Large intestine (tissue), 12 donors: ENCODE measurements at places on chromosomes 6 and 20.
A peak's percentile ranks its signal among the peaks of the same experiment; 100 is the strongest.

- H3K4me1 ChIP-seq: peaks cover 22% of the 10 kb centered on the region
- DNase-seq: peak; percentile 96
- H3K36me3 ChIP-seq: no peaks in the 10 kb centered on the region
- H3K27ac ChIP-seq: peak overlapping the region; percentile 93
Measured at GRCh38 chr6:37822851-37823682, 3.5 kb downstream of the ZFAND3 start.

DNA sequence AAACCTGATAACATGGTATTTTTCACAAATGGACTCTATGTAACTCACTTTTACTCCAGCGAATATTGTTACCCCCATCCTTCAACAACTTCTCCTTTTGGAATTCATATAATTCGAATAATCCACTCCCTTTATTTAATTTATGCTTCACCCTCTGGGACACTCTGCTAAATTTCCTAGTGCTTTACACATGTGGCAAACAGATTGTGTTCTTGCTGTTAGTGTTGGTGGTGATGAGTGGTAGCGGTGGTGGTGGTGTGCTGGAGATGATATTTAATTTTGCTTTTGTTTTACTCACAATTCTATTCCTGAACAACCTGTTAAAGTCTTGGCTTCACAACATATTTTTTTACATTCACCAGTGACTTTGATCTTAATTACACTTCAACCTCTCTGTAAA, 32.8 kb downstream of the HTR1B start:
- H3K27ac ChIP-seq: no peak overlapping the region
- no peaks in the 10 kb centered on the region for H3K4me1 ChIP-seq
- no peaks in the 10 kb centered on the region for H3K36me3 ChIP-seq
- H3K4me3 ChIP-seq: no peak overlapping the region
- DNase-seq: no peak

- H3K27ac ChIP-seq: no peak overlapping the region
- DNase-seq: no peak
- peaks cover 42% of the 10 kb centered on the region for H3K36me3 ChIP-seq
- H3K4me1 ChIP-seq: peaks cover 38% of the 10 kb centered on the region
- no peaks in the 10 kb centered on the region for H3K27me3 ChIP-seq
Measured at GRCh38 chr20:37377346-37378081, 31.6 kb downstream of the SRC start.

DNA sequence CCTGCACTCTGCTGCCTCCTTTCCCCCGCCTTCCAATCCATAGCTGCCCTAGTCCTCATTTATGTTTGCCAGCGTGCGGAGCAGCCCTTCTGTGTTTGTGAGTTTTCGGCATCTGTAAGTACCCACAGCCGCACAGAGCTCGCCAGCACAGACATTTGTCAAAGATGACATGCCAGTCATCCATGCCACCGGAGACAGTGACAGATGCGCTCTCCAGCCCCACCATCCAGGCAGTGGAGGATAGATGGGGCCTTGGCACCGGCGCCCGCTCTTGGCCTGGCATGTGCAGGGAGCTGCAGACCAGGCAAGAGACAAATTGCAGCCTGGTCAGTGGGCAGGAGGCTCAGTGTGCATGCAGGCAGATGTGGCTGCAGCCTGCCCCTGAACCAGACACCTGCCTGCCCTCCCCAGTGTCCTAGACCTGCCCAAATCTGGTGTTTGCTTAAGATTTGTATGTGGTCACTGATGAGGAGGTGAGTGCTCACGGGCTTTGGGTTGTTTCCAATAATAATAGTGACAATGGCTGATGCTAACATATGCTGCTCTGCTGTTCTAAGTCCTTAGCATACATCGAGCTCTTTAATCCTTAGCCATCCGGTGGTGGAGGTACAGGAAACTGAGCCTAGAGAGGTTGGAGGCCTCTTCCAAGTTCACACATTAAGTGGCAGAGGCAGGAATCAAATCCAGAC, 78.1 kb downstream of the UNC5CL start:
- no peaks in the 10 kb centered on the region for H3K36me3 ChIP-seq
- H3K27me3 ChIP-seq: no peaks in the 10 kb centered on the region
- no peak for DNase-seq
- H3K4me1 ChIP-seq: peaks cover 13% of the 10 kb centered on the region

DNA sequence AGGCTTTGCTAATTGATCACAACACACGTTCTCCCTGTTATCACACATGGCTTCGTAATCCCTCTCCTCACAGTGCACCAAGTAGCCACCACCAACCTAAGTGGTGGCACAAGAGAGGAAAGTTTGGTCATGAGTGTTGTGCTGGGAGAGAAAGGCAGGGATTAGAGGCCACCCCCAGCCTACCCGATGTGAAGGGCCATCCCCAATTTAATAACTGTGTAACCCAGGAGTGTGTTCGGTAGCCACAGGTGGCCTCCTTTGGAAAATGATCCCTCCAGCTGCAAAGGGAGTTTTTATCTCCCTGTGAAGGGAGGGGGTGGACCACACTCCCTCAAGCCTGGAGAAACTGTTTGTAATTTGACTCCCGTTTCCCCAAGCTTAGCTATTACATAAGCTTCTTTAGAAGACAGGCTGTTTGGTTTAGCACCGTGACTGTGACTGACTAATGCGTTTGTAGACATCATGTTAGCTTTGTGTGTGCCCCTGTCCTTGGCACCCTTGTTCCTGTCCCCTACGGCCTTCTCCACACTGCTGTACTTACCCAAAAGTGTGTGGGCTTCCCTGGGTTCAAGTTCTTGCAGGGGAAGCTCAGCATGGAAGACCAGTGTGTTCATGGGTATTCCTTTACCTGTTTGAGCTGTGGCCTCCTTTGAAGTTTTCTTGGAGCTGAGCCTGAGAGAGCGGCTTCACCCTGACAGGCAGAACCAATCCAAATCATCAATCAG, 20.6 kb downstream of the PPP1R16B start:
- H3K4me1 ChIP-seq: no peaks in the 10 kb centered on the region
- H3K36me3 ChIP-seq: no peaks in the 10 kb centered on the region
- no peak overlapping the region for H3K27ac ChIP-seq
- no peak for DNase-seq
- peaks cover 3% of the 10 kb centered on the region for H3K27me3 ChIP-seq

DNA sequence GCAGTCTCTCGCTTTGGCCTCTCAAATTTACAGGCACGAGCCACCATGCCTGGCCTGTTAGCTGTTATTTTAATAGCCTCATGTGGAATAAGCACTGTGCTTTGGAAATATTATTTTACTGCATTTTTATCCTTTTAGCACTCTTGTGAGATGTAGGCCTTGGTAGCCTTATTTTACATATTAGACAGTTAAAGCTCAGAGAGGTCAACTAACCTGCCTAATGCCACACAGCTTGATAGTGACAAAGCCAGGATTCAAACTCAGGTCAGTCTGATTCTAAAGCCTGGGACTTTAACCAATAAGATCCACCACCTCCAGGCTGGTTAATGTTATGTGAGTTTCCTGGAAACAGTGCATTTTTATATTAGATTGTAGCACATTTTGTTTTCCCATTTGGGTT, 9.5 kb downstream of the TNFAIP3 start:
- H3K27me3 ChIP-seq: no peaks in the 10 kb centered on the region
- H3K27ac ChIP-seq: no peak overlapping the region
- H3K4me3 ChIP-seq: no peak overlapping the region
- peaks cover 72% of the 10 kb centered on the region for H3K36me3 ChIP-seq
- no peak for DNase-seq

- peaks cover 6% of the 10 kb centered on the region for H3K4me1 ChIP-seq
- H3K4me3 ChIP-seq: no peak overlapping the region
- no peaks in the 10 kb centered on the region for H3K27me3 ChIP-seq
- DNase-seq: no peak
Measured at GRCh38 chr6:2920671-2921112, 17.6 kb upstream of the SERPINB9 start.

GRCh38 chr6:74735304-74735703, 470.5 kb downstream of the COL12A1 start:
- H3K27ac ChIP-seq: no peak overlapping the region
- peak; percentile 3 for DNase-seq
- no peaks in the 10 kb centered on the region for H3K4me1 ChIP-seq
- H3K36me3 ChIP-seq: no peaks in the 10 kb centered on the region

- no peaks in the 10 kb centered on the region for H3K4me1 ChIP-seq
- H3K36me3 ChIP-seq: no peaks in the 10 kb centered on the region
- H3K4me3 ChIP-seq: no peak overlapping the region
- no peaks in the 10 kb centered on the region for H3K27me3 ChIP-seq
Measured at GRCh38 chr6:24898676-24899075, 37.1 kb downstream of the RIPOR2 start.

- no peaks in the 10 kb centered on the region for H3K4me1 ChIP-seq
- no peak overlapping the region for H3K27ac ChIP-seq
- no peaks in the 10 kb centered on the region for H3K36me3 ChIP-seq
- H3K27me3 ChIP-seq: no peaks in the 10 kb centered on the region
- no peak overlapping the region for H3K4me3 ChIP-seq
Measured at GRCh38 chr6:81731814-81732213, 20.7 kb downstream of the TENT5A start.

DNA sequence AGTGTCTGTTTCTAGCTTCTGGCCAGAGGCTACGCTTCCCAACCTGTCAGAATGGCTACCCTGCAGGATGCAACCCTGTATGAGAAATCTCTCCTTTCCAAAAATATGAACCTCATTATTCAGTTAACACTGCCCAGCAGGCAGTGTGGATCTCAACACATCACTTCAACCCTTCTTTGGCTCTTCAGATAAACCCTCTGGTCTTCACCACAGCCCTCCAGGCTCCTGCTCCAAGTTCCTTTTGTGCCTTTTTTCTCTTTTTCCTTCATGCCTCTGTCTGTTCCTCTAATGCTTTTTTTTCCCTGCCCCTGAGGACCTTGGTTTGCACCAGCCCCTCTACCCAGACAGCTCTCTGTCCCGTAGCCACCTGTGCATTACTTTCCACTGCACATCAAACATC, 207.4 kb downstream of the MYLK4 start:
- H3K4me3 ChIP-seq: no peak overlapping the region
- DNase-seq: no peak
- H3K4me1 ChIP-seq: peaks cover 21% of the 10 kb centered on the region
- no peaks in the 10 kb centered on the region for H3K27me3 ChIP-seq
- peak overlapping the region; percentile 70 for H3K27ac ChIP-seq
- H3K36me3 ChIP-seq: no peaks in the 10 kb centered on the region

- H3K27me3 ChIP-seq: no peaks in the 10 kb centered on the region
- no peaks in the 10 kb centered on the region for H3K36me3 ChIP-seq
- no peak overlapping the region for H3K27ac ChIP-seq
- no peak for DNase-seq
Measured at GRCh38 chr6:35736253-35736894, 458 bp upstream of the ARMC12 start.

DNA sequence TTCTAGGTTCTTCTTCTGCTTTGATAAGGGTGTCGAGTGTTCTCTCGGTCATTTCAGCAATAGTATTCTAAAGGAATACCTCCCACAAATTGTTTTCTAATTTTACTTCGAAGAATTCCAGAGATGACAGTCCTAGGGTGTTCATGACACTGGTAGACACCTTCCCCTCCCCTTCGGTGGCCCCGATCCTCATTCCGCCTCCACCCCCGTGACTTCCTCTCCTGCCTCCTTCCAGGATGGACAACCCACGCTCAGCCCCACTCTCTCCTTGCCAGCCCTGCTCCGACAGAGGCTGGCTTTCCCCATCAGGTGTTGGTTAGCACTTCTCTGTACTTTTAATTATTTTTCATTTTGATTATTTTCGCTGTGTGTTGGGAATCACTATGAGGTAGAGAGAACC, 254.8 kb upstream of the QKI start:
- DNase-seq: no peak
- H3K4me3 ChIP-seq: no peak overlapping the region
- no peaks in the 10 kb centered on the region for H3K27me3 ChIP-seq
- no peaks in the 10 kb centered on the region for H3K4me1 ChIP-seq

DNA sequence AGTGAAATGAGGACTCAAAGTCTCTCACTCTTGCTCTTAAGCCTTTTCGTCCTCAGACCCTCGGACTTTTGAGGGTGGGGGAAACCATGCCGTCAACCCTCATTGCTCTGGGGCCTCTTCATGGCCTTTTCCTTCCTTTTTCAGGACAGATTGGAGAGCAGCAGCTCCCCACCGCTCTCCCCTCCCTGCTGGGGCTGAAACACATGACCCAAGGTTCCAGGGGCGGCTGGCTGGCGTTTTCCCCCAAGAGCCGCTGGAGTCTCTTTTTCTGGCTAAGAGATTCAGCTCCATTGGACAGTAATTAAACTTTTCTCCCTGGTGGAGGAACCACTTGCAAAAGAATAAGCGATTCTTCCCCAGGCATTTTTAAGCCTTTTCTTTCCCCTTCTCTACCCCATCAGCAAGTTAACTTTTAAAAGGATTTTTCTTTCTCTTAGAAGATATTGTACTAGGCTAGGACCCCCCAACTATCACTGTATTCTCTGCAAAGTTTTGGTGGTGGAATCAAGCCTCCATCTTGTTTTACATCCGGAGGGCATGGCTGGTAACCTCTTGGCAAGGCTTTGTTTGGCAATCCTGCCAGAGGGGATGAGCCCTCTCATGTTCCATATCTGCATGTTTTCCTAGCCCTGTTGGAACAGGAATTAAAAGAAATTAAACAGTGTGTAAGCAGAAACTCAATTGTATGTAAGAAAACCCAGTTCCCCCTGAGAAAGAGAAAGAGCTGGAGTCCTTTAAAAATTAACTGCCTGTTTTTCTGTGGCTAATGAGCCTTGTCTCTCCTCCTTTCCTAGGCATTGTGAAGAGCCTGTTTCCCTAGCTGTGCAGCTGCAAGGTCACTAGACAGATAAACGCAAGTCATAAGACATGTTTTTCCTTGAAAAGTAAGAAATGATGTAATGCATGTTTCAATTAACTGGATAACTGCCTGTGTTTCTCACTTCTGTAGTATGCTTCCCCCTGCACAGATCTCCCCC, 100.8 kb upstream of the GPR6 start:
- no peak for DNase-seq
- H3K4me1 ChIP-seq: no peaks in the 10 kb centered on the region
- no peak overlapping the region for H3K27ac ChIP-seq

DNA sequence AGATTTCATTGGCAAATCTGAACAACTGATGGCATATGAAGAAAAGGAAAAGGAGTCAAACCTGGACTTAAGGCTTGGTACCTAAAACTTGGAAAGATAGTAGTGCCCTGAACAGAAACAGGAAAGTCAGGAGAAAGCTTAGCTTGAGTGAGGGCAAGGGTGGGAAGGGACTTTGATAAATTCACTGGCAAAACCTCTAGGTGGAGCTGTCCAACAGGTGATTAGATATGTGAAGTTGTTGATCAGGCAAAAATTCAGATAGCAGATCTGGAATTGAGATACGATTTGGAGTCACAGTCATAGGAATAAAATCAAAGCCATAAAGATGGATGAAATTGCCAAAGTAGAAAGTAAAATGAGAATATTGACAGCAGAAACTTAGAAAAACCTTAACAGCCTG, 16.1 kb upstream of the ZNF292 start:
- H3K36me3 ChIP-seq: no peaks in the 10 kb centered on the region
- H3K4me3 ChIP-seq: no peak overlapping the region
- no peak for DNase-seq
- H3K4me1 ChIP-seq: no peaks in the 10 kb centered on the region
- H3K27me3 ChIP-seq: no peaks in the 10 kb centered on the region
